ENCODE measurements at places on chromosomes 16 and 17.

DNA sequence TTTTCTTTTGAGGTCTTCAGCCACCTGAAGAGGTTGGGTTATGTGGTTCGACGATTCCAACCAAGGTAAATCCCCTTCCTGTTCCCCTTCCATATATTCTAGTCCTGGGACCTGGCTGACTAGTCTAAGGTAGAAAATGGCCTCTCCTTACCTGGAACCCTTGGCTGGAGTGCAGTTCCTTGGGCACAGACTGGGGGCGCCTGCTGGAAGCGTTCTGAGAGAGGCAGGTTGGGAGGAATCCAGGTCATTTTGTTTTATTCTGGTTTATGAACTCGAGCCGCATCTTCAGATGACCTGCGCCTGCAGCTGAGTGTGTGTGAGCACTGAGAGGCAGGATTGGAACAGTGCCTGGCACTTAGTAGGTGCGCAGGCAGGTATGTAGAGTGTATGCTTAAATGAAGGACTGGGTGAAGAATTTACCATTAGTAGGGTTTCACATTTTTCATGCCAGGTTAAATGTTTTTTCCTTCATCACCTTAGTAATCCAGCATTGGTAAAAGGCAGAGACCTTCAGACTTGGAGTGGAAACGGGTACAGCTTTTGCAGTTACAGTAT, 2.7 kb downstream of the TSEN54 start:
- no peak for DNase-seq

GRCh38 chr17:50283246-50283645, 9.0 kb downstream of the TMEM92 start:
- DNase-seq = no peak

DNA sequence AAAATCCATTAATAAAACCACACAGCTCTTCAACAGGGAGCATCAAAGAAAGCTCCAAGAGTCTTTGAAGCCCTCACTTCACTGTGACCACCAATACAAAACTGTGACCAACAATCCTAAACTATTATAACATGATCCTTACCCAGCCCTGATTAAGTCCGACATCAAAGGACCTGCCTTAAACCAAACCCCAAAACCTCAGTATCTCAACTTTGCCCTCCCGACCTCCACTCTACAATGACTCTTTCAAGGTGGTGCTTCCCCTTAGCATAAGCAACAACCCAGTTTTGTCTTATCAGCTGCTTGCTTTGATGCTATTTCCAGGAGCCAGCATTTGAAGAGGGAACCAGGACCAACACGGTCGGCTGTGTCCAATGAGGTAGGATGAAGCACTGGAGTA, 8.5 kb upstream of the PRSS22 start:
- DNase-seq = no peak

DNA sequence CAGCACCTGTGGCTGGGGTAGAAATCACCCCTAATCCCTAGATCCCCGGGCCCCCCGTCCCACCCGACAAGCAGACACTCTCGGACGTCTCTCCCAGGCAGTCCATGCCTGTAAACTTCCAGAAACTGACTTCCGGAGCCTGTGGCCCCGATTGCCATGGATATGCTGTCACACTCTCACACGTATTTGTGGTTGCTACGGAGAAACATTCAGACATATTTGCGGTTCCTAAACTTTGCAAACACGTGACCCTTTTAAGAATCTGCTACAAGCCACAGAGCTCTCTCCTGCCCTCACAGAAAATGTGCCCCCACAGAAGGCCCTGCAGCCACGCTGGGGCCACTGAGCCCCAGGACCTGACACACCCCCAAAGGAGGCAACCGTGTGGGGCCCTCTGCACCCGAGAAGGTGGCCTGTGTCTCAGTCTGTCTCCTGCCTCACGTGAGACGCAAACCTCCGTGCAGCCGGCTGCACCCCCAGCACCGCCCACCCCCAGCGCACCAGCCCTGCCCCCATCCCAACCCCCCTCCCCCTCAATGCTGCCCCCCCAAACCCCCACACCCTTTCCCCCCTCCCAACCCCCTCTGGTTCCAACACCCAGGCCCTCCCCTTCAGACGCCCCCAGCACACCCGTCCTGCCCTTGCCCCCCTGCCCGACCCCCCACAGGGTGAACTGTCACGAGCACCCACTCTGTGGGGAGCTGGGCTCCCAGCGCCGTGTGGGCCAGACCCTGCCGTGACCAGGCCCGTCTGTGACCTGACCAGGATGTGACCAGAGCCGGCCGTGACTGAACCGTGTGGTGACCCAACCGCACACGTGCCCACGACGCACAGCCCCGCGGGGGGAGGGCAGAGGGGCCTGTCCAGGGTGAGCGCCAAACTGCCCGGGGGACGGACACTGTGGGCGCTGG, 66.3 kb upstream of the METRNL start:
- DNase-seq = no peak

GRCh38 chr17:59426031-59426430, 94.6 kb downstream of the YPEL2 start:
- DNase-seq = no peak

DNA sequence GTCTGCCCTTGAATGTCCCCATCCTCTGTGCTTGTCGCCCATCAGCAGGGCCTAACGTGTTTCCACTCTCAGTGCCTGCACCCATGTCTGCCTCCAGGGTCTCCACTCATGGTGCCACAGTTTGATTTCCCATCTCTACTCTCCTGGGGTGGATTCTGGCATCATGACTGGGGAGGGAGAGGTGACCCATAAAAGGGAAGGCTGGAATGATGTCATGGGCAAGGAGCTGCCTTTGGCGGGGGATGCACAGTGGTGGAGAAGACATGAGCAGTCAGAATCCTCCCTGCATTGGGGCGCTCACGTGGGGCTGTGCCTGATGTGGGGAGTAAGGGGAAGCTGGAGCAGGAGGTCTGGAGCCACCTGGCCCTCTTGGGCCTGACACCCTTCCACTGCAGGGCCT, 100.9 kb downstream of the USP22 start:
- no peak for DNase-seq

- no peak for DNase-seq
These were observed 38.6 kb downstream of the NEUROD2 start for GRCh38 chr17:39569126-39569525.

GRCh38 chr16:23145608-23146007, 3.6 kb downstream of the USP31 start:
- DNase-seq = no peak

DNA sequence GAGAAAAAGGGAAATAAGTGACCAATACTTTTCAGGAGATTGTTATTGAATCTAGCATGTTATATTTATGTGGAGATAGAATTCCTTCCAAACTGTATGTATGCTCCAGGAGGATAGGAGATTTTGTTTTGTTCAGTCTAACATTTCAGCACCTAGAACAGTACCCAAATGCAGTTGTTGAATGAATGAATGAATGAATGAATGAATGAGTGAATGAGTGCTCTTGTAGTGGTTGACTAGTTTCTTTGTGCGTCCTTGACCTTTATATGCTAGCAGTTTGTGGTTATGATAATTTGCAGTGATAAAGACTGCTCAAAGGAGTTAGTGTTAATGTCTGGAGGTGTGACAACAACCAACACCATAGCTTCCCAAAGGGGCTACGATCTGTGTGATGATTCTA, 663.5 kb upstream of the GOT2 start:
- no peak for DNase-seq

- DNase-seq = no peak
These were observed 6.5 kb upstream of the NUBP1 start for GRCh38 chr16:10737068-10737625.

GRCh38 chr16:22174642-22175041, 12.3 kb downstream of the SDR42E2 start:
- no peak for DNase-seq

- no peak for DNase-seq
These were observed 13.2 kb upstream of the CLUH start for GRCh38 chr17:2724784-2725164.

- DNase-seq = no peak
These were observed 341.6 kb upstream of the TBX2 start for GRCh38 chr17:61058066-61058465.

DNA sequence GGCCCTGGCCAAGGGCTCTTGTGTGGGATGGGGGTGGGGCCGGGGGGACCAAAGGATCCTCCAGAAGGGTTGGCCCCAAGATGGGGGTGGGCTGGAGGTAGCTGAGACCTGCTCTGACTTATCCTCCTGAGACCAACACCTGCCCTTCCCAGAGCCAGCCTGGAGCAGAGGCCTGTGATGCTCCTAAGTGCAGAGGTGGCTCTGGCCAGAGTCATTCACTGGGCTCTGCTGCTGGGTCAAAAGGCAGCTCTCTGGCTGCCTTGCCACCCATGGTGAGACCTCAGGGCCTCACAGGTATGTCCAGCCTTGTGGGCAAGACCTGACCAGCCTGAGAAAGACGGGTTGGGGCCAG, 393 bp downstream of the SERPINF2 start:
- no peak for DNase-seq

DNA sequence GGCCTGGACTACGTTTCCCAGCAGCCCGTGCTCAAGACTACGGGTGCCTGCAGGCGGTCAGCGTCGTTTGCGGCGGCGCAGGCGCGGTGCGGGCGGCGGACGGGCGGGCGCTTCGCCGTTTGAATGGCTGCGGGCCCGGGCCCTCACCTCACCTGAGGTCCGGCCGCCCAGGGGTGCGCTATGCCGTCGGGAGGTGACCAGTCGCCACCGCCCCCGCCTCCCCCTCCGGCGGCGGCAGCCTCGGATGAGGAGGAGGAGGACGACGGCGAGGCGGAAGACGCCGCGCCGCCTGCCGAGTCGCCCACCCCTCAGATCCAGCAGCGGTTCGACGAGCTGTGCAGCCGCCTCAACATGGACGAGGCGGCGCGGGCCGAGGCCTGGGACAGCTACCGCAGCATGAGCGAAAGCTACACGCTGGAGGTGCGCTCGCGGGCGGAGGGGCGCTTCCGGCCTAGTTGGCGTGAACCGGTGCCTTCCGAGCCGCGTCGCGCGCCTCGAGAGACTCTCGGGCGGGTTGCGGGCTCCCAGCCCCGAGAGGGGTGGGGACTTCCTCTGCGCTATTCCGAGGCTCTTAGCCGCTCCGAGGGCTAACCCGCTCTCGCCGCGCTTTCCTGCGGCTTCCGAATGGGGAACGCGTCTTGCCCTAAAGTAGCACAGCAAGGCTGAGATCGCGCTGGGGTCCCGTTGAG, at the start of gene RBL2:
RBL2 (plus strand) TSS at position 95 of the 689 bp plus-strand sequence; CDS start at position 181, 86 bp downstream.
- DNase-seq = no peak
